ENCODE measurements at places on chromosomes 1 and 21.

DNA sequence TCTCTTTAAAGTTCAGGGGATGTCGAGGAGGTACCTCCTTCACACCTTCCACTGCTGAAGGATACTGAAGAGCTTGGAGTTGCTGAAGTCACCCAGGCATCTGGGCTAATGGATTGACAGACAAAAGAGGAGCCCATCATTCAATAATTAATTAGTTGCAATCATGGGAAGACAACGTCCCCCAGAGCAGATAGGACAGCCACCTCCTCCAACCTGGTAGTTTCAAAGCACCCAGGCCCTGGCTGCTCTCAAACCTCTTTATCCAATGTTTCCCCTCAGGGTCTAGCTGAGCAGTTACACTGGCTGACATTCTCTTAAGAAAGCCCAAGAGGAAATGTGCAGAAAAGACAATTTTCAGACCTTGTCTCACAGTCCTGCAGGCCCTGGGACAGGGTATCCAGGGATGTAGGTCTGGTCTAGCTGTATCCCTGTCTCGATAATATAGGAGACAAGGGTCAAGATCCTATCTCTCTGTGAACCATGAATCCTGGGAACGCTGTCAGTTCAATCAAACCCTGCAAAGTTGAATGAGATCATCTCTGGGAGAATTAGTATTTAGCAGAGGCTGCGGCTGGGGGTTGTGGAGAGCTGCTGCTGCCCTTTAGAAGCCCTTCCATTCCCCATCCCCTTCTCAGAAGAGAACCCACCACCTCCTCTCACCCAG, 1.1 kb downstream of the TSPAN2 start:
- no peak for DNase-seq

- DNase-seq: no peak
These were observed 11.9 kb downstream of the ETS2 start for GRCh38 chr21:38817371-38818324.

- DNase-seq: no peak
These were observed 60.5 kb downstream of the RUNX1 start for GRCh38 chr21:34988625-34989024.

DNA sequence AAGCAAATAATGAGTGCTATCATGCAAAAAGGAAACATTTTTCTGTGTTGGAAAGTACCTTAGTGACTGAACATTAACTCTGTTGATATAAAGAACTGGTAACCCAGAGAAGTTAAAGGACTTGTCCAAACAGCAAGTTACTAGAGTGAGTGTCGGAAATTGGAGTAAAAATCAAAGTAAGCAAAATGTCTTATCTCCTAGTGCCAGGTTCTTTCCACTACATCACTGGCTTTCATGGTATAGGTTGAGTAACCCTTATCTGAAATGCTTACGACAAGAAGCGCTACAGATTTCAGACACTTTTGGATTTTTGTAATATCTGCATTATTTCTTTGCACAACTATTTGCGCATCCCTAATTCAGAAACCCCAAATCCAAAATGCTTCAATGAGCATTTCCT, 16.4 kb upstream of the RABIF start:
- DNase-seq: no peak

DNA sequence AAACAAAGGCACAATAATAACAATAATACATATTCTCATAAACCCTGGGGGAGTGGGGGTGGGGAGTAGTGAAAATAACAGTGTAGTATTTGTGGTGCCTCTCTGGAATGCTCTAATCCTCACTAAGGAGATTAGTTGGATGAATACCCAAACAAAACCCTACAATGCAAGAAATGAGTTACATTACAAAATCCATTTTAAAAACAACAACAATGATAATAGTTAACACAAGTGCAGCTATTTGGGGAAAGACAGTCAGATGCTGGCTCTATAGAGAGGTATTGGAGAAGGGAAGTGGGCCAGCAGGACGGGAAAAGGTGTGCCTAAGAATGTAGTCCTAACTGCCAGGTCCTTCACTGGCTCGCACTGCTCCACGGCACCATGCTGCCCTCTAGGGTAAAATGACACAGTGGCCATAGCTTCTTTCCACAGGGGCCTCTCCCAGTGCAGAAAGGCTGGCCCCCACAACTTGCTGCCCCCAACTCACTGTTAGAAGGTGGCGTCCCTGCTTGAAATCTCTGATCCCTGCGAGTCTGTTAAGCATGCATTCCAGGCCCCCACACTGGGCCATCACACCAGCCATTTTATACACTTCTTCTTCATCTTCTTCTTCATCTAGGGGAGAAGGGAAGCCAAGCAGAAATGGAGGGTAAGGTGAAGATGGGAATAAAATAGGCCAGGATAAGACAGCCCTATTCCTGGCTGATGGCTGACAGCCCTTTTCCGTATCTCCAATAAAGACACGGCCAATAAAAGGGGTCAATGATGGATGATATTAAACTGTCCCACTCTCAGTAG, 113.8 kb downstream of the UBR4 start:
- DNase-seq: no peak

- DNase-seq: no peak
These were observed 58.4 kb downstream of the SAMSN1 start for GRCh38 chr21:14487490-14488432.

DNA sequence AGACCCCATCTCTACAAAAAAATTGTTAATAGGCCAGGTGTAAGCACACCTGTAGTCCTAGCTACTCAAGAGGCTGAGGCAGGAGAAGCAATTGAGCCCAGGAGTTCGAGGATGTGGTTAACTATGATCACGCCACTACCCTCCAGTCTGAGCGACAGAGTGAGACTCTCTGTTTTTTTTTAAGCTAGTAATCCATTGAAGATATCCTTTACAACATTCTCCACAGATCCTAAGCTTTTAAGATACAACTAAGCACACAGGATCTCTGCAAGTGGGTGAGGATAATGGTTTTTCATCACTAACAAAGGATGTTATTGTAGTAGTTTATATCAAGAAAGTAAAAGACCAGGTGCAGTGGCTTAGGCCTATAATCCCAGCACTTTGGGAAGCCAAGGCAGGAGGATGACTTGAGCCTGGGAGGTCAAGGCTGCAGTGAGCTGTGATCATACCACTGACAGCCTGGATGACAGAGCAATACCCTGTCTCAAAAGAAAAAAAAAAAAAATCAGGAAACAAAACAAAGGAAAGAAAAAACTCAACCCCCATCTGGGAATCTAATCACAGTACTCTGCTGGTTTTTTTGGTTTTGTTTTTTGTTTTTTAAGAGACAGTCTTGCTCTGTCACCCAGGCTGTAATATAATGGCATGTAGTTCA, 166.1 kb downstream of the RERE start:
- no peak for DNase-seq

DNA sequence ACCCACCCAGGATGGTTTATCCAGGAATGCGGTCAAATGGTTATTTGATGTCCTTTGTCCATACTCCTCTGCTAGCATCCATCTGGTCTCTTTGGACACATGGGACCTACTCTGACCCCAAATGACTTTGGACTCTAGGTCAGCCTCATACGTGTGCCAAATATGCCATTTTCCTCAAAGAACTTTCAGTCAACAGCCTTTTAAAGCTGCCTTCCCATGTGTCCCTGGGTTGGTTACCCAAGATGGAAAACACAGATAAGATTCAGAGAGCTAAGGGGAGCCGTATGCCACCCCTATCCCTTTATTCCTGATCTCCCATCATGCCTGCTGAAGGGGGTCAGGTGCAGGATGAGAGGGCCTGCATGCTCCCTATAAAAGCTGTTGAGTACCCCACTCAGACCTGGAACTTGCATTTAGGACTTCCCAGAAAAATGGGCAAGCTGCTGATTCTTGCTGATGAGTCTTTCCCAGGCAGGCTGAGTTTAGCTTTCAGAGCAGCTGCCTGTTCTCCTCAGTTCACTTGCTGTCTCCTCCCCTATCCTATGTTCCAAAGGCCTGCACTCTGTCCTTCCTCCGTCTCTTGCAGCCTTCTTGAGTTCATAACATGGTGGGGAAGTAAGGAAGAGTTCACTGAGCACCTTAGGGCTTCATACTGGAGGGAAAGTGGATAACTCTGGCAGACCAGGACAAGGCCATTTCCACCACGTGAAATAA, 19.8 kb downstream of the CHI3L2 start:
- no peak for DNase-seq

GRCh38 chr1:91515994-91516393, 15.3 kb downstream of the CDC7 start:
- DNase-seq: no peak

- no peak for DNase-seq
These were observed 20.7 kb downstream of the SIM2 start for GRCh38 chr21:36719614-36720013.

GRCh38 chr1:23756676-23757075, 13.4 kb downstream of the ELOA start:
- DNase-seq: no peak

- DNase-seq: no peak
These were observed 26.7 kb upstream of the C8B start for GRCh38 chr1:56992318-56993125.

- no peak for DNase-seq
These were observed 16.7 kb downstream of the C1orf174 start for GRCh38 chr1:3883194-3883925.

GRCh38 chr1:151340870-151341754, 5.9 kb downstream of the RFX5 start:
- peak; percentile 52 for DNase-seq

GRCh38 chr21:41752231-41752681, 14.6 kb downstream of the RIPK4 start:
- no peak for DNase-seq

GRCh38 chr1:18681423-18681835, 50.8 kb downstream of the PAX7 start:
- DNase-seq: no peak

GRCh38 chr21:44366586-44367211, 13.3 kb downstream of the TRPM2 start:
- DNase-seq: no peak

- DNase-seq: no peak
These were observed 257.9 kb downstream of the PAPPA2 start for GRCh38 chr1:176720838-176721237.

- no peak for DNase-seq
These were observed 53.8 kb upstream of the LMO4 start for GRCh38 chr1:87274851-87275250.
